NCI-H226 (cell line): ENCODE measurements at places on chromosomes 13 and 19.

- no peak for DNase-seq
Measured at GRCh38 chr13:73245246-73245645, 186.4 kb downstream of the KLF5 start.

DNA sequence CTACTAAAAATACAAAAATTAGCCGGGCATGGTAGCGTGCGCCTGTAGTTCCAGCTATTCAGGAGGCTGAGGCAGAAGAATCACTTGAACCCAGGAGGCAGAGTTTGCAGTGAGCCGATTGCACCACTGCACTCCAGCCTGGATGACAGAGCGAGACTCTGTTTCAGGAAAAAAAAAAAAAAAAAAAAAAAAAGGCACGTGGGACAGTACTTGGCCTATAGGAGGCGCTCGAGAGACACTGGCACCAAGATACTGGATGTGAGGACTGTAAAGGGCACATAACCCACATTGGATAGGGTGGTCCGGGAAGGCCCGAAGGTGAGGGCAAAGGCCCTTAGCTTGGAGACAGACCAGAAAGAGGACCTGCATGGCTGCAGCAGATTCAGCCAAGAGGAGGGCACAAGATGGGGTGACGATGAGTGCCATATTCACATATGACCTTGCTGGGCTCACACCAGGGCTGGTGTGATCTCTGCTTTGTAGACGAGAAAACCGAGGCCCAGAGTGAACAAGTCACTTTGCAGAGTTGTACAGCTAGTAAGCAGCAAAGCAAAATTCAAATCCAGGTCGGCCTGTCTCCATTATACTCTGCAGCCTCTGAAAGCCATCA is 89.4 kb downstream of the DPF1 start:
- no peak for DNase-seq

GRCh38 chr13:41756198-41756880 is 204.6 kb downstream of the VWA8 start:
- no peak for DNase-seq

DNA sequence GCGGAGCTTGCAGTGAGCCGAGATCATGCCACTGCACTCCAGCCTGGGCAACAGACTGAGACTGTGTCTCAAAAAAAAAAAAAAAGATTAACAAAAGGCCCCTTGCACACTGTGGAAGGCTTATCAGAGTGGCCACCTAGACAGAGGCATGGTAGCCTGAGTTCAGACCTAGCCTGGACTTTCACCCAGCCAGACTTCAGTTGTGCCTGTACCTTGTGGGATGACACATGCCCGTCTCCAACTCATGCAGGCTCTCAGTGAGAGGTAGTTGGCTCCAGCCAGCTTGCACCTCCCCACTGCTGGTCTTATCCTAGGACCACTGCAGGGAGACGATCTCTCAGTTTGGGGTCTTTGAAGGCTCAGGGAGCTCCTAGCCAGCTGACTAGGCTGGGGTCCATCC is 52.2 kb downstream of the GATAD2A start:
- DNase-seq: no peak

DNA sequence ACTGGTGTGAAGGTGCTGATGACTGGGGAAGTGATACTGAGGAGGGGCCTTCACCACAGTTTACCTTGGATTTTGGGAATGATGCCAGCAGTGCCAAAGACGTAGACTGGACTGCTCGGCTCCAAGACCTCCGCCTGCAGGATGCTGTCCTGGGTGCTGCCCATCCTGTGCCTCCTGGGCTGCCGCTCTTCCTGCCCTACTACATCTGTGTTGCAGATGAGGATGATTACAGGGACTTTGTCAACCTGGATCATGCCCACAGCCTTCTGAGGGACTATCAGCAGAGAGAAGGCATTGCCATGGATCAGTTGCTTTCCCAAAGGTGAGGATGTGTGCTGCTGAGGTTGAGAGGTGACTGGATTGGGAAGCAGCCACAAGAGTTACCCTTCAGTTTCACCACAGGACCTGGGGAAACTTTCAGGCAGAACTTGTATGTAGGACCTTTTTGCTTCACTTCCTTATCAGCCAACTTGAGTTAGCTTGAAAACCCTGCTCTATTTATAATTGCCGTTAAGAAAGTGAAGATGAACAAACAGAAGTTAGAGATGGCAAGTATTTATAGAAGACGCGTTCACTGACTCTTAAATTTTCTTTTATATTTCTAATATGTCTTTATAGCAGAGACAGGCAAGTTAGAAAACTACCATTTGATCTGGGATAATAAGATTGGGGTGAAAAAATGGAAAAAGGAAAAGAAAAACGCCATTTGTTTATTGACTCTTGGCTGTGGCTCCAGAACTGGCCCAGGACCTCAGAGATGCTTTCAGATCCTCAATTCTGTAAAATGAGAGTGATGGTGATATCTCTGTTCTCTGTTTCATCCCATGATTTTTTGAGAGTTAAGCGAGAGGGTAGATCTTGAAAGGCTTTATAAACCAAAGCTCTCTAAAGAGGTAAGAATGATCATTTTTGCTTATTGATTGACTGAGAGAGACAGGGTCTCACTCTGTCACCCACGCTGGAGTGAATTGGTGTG is 5.3 kb downstream of the PDCD2L start:
- no peak for DNase-seq

DNA sequence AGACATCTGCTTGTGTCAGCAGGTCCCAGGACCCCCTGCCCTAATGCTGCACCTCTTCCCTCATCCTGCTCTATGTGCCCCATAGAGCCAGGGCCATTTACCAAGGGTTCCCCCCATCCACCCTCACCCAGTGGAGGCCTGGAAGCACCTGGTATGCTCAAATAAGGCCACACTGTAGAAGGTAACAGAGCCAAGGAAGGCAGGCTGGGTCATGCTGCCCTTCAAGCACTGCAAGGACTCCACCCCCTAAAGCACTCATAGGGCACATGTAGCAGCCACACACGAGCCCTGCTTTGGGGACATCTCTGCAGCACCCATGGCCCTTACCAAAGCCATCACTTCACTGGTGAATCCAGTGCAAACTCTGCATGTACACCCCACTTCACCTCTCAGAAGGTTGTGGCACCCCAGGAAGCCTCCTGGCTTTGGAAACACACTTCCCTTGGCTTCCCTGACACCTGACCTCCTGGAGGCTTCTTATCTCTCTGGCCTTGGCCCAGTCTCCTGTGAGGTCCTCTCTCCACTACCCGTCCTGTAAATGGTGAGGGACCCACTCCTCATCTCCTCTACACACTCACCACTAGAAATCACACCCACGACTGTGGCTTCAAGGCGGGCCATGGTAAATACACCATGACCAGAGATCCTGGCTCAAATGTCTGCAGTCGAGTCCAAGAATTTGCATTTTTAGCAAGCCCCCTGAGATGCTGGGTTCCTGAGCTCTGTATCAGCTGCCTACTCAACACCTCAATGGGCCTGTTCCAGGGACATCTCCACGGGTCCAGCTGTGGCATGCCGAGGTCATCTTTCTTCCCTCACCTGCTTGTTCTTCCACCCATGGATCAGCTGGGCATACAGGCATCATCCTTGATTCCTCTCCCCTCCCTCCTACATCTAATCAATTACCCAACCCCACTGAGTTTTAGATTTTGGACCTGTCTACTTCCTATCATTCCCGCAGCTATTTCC is 80.9 kb upstream of the DOCK9 start:
- no peak for DNase-seq

- no peak for DNase-seq
Measured at GRCh38 chr19:53579518-53579917, 41.6 kb downstream of the ZNF331 start.

DNA sequence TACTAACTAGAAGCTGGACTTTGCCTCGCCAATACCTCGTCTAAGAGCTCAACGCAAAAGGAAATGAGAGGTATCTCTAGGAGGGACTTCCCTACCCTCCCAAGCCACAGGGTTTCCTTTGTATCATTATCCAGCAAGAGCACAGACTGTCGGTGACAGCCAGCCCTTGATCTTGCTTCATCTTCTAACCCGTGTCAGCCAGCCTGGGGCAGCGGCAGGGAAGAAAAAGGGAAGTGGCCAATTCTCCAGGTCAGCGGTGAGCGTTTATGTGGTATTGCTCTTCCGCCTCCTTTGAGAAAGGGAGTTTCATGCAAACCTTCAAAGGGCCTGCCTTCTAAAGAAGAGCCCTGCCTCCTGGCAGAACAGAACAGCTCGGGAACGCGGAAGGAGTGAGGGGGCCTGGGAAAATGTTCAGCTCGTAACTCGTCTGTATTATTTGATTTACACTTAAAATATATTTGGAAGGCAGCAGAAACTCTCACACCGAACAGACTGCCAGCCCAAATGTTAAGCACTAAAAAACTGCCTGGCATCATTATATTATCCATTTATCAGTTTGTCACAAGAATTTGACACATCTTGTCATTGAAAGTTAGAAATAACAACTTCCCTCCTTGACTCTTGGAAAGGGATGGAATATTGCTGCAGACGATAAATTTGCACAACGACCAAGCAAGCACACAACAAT is 41.8 kb downstream of the EFNB2 start:
- no peak for DNase-seq
